ENCODE measurements at places on chromosomes 12 and 14.

GRCh38 chr14:22380571-22381407 lies 208.2 kb downstream of the DAD1 start:
- no peak for DNase-seq

- no peak for DNase-seq
These were observed 123.9 kb downstream of the ADAMTS20 start for GRCh38 chr12:43428088-43428600.

DNA sequence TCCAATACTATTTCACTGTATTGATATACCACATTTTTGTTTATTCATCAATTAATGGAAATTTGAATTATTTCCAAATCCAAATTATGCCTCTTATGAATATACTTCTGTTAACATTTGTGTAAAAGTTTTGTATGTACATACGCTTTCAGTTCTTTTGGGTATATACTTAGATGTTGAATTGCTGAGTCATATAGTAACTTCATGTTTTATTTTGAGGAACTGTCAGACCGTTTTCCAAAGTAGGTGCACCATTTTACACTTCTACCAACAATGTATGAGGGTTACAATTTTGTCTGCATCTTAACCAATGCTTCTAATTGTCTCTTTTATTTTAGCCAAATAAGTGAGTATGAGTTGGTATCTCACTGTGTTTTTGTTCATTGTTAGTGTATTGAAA lies 10.2 kb upstream of the CCER1 start:
- no peak for DNase-seq

GRCh38 chr14:90569201-90569600 lies 172.4 kb downstream of the CALM1 start:
- no peak for DNase-seq

DNA sequence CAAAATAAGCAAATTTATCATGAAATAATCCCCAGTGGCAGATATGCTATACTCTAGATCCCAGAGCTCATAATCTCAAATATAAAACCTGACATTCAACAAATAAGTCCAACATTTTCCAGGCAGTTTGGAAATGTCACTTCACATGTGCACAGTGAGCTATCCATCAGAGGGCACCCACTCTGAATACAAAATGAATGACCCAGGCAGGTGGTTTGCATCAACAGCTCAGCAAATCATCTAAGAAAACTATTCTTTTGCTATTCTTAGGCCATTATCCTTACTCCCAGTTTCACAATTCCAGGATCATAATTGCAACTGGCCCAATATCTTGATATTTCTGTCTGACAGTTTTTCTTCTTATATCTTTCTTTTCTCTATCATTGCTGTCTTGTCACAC lies 38.5 kb downstream of the TRIM9 start:
- DNase-seq = no peak

- no peak for DNase-seq
These were observed 57.9 kb upstream of the PNMA1 start for GRCh38 chr14:73771848-73772638.

DNA sequence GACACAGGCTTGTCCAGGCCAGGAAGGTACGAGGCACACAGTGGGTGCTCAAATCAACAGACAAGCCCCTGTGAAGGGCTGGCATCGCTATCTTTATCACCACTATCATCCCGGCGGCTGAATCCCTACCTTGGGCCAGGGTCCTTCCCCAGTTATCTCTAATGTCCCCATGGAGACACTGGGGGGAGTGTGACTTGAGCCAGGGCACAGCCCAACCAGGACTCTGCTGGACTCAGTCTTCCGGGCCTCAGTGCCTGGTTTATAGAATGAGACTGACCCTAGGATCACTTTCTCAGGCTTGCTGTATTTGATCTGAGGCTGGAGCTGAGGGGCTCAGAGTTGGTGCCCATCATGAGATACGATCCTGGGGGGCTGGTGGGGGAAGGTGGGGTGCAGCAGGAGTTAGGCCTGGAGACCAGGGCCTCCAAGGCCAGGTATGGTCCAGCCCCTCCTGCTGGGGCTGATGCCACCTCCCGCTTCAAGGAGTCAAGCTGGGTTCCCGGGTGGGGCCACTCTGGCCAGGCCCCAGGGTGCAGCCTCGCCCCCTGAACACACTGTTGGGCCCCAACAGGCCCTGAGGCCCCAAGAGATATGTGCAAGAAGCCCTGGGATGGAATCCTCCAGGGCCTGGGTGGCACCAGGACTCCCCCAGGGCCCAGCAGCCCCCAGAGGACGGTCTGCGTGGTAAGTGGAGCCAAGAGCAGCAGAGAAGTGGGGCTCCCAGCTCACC lies 11.8 kb downstream of the BEGAIN start:
- no peak for DNase-seq

DNA sequence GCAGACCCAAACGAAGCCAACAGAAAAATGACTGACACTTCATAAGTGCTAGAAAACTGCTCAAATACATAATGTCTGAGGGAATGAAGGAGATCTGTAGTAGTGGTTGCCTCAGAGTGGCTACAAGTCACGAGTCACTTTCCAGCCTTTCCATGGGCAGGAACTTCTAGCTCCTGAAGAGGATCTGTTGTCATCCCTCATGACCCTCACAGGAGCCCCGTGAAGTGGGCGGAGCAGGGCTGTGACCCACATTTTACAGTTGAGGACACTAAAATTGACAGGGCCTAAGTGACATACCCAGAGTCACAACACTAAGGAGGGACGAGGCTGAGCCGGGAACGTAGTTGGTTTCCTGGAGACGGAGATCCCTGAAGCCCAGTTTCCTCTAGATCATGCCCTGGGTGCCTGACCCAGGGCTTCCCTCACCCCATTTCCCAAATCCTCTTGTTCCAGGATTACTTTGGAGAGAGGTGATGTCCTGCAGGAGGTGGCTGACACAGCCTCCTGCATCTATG lies 45.8 kb upstream of the P2RX7 start:
- no peak for DNase-seq

GRCh38 chr14:79453276-79453675 lies 758.0 kb downstream of the DIO2 start:
- DNase-seq = no peak

DNA sequence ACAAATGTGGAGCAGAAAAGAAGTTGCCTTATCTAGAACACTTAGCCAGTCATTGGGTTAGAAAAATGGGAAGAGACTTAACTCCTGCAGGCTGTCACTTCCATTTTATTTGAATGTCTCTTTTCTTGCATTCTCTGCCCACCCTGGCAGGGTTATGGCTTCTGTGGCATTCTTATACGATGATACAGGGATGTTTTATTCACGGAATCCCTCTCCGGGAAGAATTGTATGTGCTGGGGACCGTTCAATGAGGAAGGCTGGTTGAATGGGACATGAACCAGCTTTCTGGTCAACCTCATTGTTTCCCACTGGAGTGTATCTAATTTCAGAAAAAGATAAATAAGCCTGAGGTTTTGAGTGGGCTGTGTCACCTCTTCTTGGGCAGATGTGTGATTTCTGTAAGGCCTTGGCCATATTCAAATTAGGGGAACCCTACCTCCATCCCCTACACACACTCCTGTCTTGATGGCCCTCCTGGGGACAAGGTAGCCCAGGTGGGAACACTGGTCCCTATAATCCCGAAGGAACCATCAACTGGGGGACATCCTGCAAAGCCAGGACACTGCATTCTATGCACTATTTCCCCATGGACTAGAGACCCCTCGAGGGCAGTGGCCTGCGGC lies 174.8 kb upstream of the GSC start:
- no peak for DNase-seq

- no peak for DNase-seq
These were observed 12.5 kb upstream of the SAMD4A start for GRCh38 chr14:54554401-54554800.

DNA sequence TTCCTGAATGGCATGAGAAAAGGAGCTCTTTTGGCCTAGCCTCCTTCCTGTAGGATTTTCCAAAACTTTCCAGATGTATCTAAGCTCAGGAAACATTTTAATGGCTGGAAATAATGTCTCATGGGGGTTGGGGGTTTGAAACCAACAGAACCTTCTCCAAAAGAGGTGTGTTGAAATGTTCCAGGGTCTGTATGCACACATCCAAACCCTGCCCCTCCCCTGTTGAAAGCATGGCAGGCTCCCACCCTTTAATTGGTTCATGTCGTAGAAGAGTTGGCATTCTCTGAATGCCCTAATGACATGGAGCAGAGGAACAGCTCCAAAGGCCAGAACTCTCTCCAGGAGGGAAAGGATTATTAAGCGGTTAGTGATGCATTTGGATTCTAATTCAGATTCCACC lies 353.2 kb downstream of the ZFP36L1 start:
- no peak for DNase-seq

- no peak for DNase-seq
These were observed 1087.8 kb upstream of the TMEM132C start for GRCh38 chr12:127179176-127179575.

GRCh38 chr14:75896341-75896740 lies 85.5 kb downstream of the TGFB3 start:
- DNase-seq = no peak

DNA sequence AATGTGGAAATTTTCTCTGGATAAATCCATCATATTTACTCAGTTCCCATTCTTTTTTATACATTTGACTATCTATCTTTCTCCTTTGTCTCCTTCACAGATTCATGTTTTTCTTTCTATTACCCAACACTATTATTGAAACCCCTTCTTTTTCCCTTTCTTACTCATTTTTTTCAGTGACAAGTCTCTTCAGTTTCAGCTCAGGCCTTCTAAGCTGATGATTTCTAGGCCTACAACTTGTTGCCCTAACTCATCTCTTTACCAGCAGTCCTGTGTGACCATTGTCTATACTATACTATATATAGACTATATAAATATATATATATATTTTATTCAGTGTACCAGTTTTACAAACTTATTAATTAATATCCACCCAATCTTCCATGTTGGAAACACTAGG lies 31.8 kb downstream of the SLC16A7 start:
- no peak for DNase-seq

DNA sequence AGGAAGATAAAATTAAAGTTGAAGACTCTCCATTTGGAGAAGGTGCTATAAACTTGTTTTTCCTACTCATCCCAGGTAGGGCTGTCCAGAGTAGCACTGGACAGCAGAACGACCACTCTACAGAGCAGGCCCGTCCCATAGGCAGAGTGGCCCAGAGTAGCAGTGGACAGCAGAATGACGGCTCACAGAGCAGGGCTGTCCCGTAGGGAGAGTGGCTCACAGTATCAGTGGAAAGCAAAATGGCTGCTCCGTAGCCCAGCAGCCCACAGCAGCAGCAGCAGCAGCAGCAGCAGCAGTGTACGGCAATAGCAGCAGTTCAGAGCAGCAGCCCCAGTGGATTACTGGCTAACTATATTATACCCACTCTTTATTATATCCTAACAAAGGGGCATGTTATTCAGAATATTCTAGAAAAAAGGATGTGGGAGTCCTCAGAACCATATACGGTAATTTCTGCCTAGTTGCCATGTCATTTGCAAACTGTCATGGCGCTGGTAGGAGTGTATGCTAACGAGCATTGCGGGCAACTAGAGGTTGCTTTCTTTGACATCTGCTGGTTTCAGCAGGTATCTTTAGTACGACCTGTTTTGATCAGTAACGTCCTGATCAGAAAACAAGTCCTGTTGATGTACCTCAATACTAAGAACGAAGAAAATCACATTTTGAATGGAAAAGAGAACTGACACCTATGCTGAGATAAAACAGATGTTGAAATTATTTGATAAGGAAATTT lies 567.3 kb downstream of the SLC16A7 start:
- DNase-seq = no peak

DNA sequence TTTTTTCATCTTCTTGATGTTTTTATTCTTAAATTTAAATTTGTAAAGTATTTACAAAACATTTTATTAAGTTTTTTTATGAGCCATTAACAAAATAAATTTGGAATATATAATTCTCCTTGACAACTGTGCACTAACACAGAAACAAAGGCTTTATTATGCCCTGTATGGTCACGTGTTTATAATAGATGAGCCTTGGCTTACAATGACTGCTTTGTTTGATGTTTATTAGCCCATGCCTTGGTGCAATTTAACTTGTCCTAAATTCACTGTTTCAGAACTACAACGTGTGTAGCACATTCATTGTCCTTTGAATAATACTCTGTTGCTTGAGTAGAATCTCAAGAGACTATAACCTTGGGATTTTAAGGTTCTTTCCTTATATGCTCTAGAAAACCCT lies 59.8 kb downstream of the CNTN1 start:
- DNase-seq = no peak

- no peak for DNase-seq
These were observed 537.6 kb upstream of the TMEM132C start for GRCh38 chr12:127729381-127729780.

DNA sequence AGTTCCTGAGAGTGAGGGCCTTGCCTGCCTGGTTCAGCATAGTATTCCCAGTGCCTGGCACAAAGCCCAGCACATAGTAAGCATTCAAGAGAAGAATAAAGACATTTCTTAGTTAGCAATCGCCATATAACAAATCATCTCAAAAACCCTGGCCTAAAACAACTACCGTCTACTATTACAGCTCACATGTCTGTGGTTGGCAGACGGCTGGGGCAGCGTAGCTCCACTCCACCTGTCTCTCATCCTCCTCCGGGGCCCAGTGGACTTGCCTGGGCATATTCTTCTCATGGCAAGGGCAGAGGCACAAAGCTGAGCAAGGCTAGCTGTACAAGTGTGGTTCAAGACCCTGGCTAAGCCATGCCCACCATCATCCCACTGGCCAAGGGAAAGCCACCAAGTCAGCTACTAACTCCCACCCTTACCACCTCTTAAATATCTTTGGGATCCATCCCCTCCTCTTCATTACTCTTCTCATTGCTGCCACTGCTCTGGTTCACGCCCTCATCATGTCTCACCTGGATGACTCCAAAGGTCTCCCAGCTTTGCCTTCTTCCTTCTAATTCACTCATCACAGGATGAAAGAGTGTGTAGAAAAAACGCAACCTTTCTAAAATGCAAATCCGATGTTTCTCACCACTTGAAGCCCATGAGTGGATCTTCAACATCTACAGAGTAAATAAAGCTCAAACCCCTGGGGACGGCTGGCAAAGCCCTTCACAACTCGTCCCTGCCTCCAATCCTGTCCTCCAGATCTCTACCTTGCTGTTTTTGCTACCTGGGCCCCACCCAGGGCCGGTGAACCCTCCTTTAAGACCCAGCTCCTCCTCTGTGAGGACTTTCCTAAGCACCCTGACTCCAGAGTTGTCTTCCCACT lies 10.4 kb downstream of the TMEM229B start:
- no peak for DNase-seq

GRCh38 chr14:36659010-36659821 lies 2.4 kb upstream of the PAX9 start:
- no peak for DNase-seq

- no peak for DNase-seq
These were observed 36.8 kb downstream of the DAAM1 start for GRCh38 chr14:59225281-59225680.

GRCh38 chr12:10722905-10723746 lies at the start of gene YBX3:
YBX3 (minus strand) TSS chr12:10723323; CDS start chr12:10723111, 212 bp downstream.
- DNase-seq = no peak

GRCh38 chr12:11698729-11699128 lies 49.3 kb downstream of the ETV6 start:
- DNase-seq = no peak

GRCh38 chr14:22432348-22432976 lies 156.6 kb downstream of the DAD1 start:
- DNase-seq = no peak

DNA sequence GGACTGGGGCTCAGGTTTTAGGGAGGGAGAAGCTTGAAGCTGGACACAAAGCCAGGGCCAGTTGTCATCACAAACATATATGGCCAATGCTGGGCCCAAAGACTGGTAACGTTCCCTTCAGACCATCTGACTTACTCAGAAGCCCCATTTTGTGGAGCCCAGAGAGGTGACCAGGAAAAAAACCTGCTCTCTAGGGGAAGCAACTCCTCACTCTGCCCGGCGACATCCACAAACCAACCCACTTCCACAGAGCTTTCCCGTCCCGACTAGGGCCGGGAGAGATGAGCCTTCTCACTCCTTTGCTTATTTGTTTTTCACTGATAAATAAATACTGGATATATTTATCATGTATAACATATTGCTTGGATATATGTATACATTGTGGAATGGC lies 180.9 kb upstream of the RTL1 start:
- no peak for DNase-seq
